Tracheal epithelial cell (primary cell): ENCODE measurements at places on chromosomes 7 and 10. TPM values are rescaled to one million over a fixed set of nuclear protein-coding genes. Genes with fewer than 3 reads are reported as not detected.

The RASSF4 gene
- under 0.01 and 28.4 TPM in 2 replicates for total RNA-seq

The PSAP gene
- total RNA-seq, result 1,066 and 1,366 TPM in 2 replicates

The HOGA1 gene
- 0.21 and 25.5 TPM in 2 replicates for total RNA-seq

The PLXNA4 gene
- total RNA-seq, result under 0.01 TPM in 1 of 2 replicates, not detected in the other

The TMEM184A gene
- total RNA-seq, result 8.2 and 24.9 TPM in 2 replicates

The FGFR2 gene
- 5.5 and 17.9 TPM in 2 replicates for total RNA-seq

The FGF8 gene
- not detected in 2 replicates for total RNA-seq
